AG04450 (cell line): ENCODE measurements at places on chromosomes 2 and 18.

DNA sequence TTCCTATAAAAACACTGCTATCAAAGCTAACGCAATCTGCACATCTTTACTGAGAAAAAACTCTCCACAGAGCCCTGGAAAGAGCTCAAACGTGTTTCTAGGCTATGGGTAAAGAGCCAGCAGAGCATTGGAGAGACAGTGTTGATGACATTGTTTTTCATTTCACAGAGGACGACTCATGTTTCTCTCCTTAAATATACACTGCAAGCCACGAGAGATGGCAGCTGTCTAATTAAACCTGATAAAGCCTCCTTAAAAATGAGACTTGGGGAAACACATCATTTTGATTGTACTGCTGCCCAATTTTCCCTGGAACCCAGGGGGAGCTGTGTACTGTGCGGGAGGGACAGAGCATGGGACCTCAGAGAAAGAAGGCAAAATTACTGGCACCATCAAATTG is 294.3 kb upstream of the SETBP1 start:
- DNase-seq, result no peak

GRCh38 chr2:47179388-47179787 is 24.3 kb upstream of the STPG4 start:
- no peak for DNase-seq

GRCh38 chr2:223779877-223780276 is 57.5 kb downstream of the AP1S3 start:
- no peak for DNase-seq

- DNase-seq, result no peak
Observed at GRCh38 chr2:86646865-86647264, 23.2 kb upstream of the RNF103 start.

- no peak for DNase-seq
Observed at GRCh38 chr2:36367895-36368353, 12.3 kb downstream of the CRIM1 start.

DNA sequence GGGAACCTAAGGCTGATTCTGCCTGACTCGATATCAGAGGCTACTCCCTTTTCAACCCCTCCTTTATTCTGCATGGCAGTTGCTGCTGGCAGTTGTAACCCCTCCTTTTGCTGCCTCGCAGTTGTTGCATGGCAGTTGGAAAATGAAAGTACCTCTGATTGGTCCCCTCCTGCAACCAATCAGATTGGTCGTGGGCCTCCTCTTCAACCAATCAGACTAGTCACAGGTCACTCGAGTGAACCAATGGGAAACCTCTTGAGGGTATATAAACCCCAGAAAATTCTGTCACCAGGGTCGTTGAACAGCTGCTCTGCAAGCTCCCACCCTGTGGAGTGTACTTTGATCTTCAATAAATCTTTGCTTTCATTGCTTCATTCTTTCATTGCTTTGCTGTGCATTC is 294.3 kb upstream of the SLC8A1 start:
- DNase-seq, result no peak

DNA sequence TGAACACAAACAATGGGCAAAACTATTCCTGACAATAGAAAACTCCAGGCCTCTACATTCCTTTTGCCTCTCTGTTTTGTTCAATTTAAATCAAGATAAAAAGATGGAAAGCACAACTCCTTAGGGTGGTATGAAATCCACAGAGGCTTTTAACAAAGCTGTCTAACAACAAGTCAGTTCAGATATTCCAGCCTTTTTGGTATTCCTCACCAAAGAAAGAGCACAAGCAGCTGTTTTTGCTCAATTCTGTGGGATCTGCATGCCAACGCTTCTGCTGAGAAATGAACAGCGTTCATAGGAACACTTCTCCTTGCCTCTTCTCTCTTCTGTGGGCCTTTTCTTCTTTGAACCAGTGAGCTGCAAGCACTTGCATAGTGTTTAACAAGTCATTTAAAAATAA is 411.6 kb upstream of the TCF4 start:
- DNase-seq, result no peak

DNA sequence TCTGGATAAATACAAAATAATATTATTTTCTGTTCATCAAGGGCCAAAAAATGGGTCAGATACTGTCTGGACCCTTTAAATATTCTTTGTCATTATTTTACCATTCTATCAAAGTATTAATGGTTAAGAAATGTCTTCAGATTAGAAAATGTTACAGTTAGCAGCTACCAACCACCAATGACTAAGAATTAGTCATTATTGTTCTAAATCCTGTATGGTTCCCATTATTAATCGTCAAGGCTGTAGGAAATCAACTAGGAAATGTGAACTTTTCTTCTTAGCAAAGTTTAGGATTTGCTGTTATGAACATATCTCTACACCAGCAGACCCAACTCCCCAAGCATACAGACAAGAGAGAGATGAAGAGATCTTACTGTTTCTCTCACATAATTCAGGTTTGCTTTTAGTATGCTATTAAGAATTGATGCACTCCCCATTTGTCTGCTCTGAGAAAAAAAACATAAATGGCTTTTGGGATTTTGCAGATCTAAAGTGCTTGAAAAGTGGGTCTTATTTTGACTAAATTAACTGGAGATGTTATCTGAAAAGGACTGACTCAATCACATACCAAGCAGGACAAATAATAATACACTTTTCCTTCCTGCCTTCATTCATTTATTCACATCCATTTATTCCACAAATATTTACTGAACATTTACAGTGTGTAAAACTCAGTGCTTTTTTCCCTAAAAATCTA is 147.7 kb downstream of the PPP1R1C start:
- DNase-seq, result no peak

GRCh38 chr18:41999751-42000150 is 44.7 kb downstream of the PIK3C3 start:
- no peak for DNase-seq

GRCh38 chr2:122029456-122029855 is 274.0 kb downstream of the TSN start:
- no peak for DNase-seq

DNA sequence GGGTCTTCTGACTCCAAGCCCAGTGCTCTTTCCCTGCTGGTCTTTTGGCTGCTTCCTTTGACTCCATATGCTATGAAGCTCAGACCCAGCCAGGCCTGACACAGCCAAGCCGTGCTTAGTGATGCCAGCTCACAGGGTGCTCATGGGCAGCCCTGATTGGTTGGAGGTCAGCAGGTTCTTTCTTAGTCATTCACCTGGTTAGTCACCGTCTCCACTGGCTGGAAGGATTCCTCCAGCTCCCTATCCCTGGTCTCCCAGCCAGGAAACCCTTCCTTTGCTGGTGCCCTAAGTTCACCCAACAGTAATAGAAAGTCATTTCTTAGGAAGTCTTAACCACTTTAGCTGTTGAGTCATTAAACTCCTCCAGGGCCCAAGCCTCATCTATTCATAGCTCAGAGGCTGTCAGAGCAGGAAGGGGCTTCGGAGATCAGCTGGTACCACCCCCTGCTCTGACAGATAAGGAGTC is 3.9 kb downstream of the KCNK3 start:
- DNase-seq, result peak; percentile 42

- DNase-seq, result no peak
Observed at GRCh38 chr2:117137371-117137770, 677.1 kb upstream of the DDX18 start.

DNA sequence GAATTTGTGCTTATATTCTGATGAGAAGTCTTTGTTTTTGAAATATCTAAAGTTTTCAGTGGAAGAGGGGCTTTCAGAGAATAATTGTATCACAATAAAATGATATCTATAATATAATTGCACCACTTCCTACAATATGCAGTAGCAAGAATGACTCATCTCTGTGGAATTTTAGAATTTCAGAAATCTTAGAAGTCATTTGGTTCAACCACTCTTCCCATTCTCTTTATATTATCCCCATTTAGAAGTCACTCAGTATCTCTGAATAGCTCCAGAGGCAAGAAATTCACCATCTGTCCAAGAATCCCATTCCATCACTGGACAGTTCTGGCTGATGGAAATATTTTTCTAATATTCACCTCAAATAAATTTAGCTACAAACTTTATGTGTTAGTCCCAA is 59.3 kb upstream of the CCDC68 start:
- DNase-seq, result no peak

- no peak for DNase-seq
Observed at GRCh38 chr18:61587865-61588264, 254.6 kb downstream of the CDH20 start.

DNA sequence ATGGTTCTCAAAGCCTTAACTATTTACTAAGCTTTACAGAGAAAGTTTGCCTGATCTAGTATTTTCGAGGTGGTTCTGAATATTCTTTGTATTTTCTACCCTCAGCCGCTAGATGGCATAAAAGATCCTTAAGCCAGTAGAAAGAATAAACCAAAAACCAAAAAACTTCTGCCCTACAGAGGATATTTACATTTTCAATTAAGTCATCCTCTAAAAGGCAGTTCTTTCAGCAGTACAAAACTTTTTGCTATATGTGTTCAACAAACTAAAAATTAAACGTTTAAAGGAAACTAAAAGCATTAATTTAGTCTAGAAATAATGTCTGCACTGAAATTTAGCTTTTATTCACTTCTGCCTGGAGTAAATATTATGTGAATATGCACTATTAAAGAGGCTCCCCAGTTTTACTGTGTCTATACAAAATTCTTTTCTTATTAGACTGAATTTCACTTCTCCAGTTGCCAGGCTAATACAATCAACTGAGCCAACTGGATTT is 297.5 kb downstream of the PIEZO2 start:
- DNase-seq, result peak; percentile 33

DNA sequence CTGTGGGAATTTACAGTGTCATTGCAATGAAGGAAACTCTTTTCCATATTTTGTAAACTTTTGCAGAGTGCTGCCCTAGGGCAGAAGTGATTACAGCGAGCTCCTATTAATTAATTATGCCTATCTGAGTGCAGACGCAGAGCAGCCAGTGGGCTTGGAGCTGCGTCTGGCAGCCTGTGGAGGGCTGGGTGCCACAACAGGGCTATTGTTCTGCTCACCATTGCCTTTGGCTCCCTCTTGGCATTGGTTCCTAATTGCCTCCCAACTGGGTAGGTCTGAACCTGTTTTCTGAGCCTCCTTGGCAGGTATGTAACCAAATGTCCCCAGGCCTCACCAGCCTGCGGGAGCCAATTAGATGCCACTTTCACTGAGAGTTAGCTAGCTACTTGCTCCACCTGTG is 25.6 kb upstream of the ITGB6 start:
- no peak for DNase-seq

DNA sequence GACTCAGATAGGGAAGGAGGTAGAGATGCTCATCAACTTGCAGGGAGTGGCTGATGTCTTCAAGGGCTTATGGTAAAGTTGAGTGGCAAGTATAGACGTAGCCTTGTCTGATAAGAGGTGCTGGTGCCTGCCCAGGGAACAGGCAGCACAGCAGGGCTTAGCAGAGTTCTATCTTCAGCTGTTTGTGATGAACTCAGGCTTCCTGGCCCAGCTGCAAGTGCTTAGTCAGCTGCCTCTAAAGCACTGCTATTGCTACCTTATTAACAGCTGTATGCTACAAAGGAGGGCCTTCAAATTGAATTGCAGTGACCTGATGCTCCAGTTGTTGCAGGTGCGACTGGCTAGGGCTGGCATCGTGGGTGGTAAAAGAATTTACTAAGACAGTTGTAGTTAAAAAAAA is 82.1 kb downstream of the TSN start:
- no peak for DNase-seq

- DNase-seq, result no peak
Observed at GRCh38 chr2:236694146-236694888, 124.7 kb downstream of the ACKR3 start.

DNA sequence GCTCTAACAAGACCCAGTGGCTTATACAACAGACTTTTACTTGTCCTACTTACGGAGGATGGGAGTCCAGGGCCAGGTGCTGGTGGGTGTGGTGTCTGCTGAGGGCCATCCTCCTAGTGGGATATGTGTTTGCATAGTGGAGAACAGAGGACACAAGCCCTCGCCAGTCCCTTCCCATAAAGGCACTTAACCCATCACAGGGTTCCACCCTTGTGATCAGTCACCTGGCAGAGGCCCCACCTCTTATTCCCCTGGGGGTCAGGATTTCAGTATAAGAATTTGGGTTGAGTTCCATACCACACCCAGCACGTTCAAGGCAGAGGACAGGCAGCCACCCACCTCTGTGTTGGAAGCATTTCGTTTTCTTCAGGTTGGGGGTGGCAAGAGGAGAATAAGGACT is 259.0 kb downstream of the AGAP1 start:
- DNase-seq, result no peak

DNA sequence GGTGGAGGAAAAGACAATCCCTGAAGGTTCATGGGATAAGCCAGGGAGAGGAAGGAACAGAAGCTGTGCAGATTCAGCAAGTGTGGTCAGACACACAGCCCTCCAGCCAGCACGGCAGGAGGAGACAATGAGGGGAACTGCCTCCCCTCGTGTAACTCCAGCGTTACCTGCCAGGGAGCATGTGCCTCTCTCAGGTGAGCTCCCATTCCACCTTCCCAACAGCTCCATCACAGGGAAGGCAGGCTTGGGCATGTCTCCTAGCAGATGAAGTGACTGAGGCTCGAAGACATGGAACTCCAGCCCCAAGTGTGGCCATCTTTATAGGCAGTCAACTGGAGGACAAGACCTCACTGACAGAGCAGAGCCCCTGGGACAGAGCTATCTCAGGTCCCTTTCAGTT is 47.4 kb downstream of the ZBTB7C start:
- no peak for DNase-seq

GRCh38 chr2:2633017-2633416 is 301.9 kb upstream of the MYT1L start:
- no peak for DNase-seq

DNA sequence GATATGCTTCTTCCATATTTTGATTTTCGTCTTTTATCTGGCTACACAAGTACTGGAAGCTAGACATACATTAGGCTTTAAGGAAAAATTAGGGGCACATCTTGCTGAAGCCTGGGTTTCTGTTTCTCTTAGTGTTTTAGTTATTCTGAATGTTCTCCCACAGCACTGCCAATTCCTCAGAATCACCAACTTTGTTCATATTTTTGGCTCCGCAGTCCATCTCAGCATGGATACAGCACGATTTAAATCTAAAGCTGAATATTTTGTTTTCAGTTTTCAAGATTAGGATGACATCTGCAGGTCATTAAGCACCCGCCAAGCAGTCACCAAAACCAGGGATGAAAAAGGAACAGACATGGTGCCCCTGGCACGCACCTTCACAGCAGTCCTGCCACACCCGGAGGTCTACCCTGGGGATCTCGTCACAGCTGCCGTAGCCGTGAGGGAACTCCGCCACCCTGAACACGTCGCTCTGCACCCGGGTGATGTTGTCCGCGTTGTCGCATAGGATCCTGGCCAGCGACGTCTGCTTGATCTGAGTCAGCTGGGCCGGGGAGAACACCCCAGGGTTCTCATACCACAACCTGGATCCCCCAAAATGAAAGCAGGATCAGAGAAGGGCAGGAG is 101.2 kb downstream of the PXDN start:
- DNase-seq, result no peak

DNA sequence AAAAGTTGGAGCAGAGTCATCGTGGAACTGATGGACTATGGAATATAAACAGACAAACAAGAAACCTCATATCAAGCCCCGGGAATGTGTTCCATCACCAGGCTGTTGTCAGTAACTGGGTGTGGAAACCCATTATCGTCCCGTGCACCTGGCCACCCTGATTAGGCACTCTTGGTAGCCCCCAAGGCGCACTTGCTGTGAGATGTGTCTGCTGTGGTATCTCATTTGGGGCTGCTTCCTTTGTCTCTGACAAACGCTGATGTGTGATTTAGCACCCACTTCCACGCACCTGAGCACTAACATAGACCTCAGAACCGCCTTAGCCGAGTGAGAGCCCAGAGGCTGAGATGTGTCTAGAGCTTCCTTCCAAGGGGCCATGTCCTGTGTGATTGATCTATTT is 96.3 kb downstream of the PRPF40A start:
- no peak for DNase-seq

GRCh38 chr2:214987261-214987660 is 151.2 kb downstream of the ABCA12 start:
- no peak for DNase-seq

GRCh38 chr18:21499997-21500396 is 100.5 kb downstream of the ESCO1 start:
- no peak for DNase-seq
